ENCODE measurements at places on chromosomes 6 and 20. TPM values are rescaled to one million over a fixed set of nuclear protein-coding genes. Genes with fewer than 3 reads are reported as not detected.

- peak overlapping the region; percentile 45 for H3K27ac ChIP-seq
- no peaks in the 10 kb centered on the region for H3K27me3 ChIP-seq
- H3K36me3 ChIP-seq: no peaks in the 10 kb centered on the region
- no peak overlapping the region for H3K4me3 ChIP-seq
- peaks cover 15% of the 10 kb centered on the region for H3K4me1 ChIP-seq
These were observed 851.4 kb upstream of the CITED2 start for GRCh38 chr6:140225701-140226436.

GRCh38 chr20:58818586-58819285 is 32.0 kb downstream of the GNAS-AS1 start:
- no peak for DNase-seq
- H3K4me3 ChIP-seq: no peak overlapping the region
- no peaks in the 10 kb centered on the region for H3K4me1 ChIP-seq
- no peaks in the 10 kb centered on the region for H3K36me3 ChIP-seq

GRCh38 chr6:111717621-111718020 is 111.9 kb upstream of the TRAF3IP2 start:
- no peak overlapping the region for H3K4me3 ChIP-seq
- no peak for DNase-seq
- H3K4me1 ChIP-seq: no peaks in the 10 kb centered on the region
- H3K36me3 ChIP-seq: no peaks in the 10 kb centered on the region
- no peak overlapping the region for H3K27ac ChIP-seq

- no peak overlapping the region for H3K4me3 ChIP-seq
- no peaks in the 10 kb centered on the region for H3K27me3 ChIP-seq
- no peak overlapping the region for H3K27ac ChIP-seq
- no peaks in the 10 kb centered on the region for H3K36me3 ChIP-seq
These were observed 573.1 kb downstream of the HACE1 start for GRCh38 chr6:104286641-104287040.

DNA sequence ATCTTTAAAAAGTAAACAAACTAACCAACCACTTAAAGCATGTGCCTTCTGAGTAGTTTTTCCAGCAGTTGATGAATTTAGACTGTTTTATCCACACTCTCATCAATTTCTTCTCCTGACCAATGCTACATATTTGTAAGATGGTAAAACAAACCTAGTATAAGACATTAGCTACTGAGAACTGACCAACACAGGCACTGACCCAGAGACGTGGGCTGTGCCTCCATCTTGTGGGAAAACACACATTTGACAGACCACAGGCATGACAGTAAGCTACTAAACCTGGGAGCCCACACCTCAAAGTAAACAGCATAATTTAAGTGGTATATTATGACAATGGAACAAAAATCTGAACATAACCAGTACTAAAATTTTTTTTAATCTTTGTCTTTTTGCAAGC is 121.4 kb upstream of the NRSN1 start:
- no peak overlapping the region for H3K4me3 ChIP-seq
- no peak for DNase-seq
- H3K27ac ChIP-seq: no peak overlapping the region
- H3K27me3 ChIP-seq: no peaks in the 10 kb centered on the region

GRCh38 chr20:62825333-62825985 is 8.6 kb downstream of the COL9A3 start:
- no peaks in the 10 kb centered on the region for H3K36me3 ChIP-seq
- no peaks in the 10 kb centered on the region for H3K4me1 ChIP-seq
- DNase-seq: no peak
- H3K4me3 ChIP-seq: no peak overlapping the region
- no peak overlapping the region for H3K27ac ChIP-seq

DNA sequence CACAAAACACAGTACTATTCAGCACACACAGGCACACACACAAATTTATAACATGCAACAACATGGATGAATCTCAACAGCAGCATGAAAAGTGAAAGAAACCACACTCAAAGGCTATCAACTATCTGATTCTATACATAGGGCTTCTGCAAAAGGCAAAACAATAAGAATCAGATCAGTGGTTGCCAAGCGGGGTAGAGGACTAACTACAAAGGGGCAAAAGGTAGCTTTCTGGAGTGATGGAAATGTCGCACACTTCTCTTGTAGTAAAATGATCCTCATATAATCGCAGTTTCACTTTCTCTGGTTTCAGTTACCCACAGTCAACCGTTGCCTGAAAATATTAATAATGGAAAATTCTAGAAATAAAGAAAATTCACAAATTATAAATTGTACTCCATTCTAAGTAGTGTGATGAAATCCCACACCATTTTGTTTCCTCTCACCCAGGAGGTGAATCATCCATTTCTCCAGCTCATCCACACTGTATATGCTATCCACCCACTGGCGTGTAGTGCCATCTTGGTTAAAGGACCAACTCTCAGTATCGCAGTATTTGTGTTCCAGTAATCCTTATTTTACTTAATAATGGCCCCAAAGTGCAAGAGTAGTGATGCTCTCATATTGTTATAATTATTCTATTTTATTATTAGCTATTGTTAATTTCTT is 12.8 kb upstream of the PLN start:
- no peak for DNase-seq

DNA sequence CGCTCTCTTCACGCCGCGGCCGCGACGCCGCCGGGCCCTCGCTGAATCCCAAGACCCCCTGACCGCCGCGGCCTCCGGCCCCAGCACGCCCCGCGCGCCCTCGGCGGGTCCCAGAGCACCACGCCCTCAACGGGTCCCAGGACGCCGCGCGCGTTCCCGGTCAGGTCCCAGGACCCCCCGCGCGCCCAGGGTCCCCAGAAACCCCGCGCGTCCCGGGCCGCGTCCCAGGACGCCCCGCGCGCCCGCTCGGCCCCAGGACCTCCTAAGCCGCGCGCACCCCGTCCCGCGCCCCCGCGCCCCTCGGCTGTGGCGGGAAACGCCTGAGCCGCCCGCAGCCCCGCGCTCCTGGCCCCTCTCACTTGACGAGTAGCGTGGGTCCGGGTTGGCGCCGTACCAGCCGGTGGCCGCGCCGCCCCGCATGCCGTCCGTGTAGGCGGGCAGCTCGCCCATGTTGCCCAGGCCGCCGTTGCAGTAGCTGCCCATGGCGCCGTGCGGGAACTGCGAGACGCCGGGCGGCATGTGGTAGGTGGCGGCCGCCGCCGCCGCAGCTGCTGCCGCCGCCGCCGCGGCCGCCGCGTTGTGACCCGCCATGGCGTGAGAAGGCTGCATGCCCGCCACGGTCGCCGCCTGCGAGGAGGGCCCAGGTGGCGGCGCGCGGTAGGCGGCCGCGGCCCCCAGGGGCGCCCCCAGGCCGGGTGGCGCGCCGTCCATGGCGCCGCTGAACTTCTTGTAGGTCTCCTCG is 556 bp downstream of the NKX2-4 start:
- DNase-seq: no peak
- H3K36me3 ChIP-seq: no peaks in the 10 kb centered on the region
- H3K4me1 ChIP-seq: peaks cover 7% of the 10 kb centered on the region
- peaks cover 67% of the 10 kb centered on the region for H3K27me3 ChIP-seq
- no peak overlapping the region for H3K27ac ChIP-seq
- no peak overlapping the region for H3K4me3 ChIP-seq

DNA sequence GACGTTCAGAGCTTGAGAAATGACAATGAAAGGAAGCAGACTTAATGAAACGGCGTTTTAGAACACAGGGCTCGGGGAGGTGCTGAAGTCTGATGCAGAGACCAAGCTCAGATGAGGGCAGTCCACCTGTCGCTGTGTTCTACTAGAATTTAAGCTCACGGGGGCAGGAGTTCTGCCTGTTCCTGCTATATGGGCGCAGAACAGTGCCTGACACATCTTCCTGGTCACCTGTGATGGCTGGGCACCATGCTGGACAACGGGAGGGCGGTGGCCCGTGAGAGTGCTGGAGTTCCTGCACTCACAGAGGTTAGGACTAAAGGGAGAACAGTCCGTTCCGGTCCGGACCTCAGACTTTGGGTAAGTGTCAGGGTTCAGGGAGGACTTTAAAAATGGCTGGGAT is 130.6 kb downstream of the ERMARD start:
- no peaks in the 10 kb centered on the region for H3K36me3 ChIP-seq
- H3K4me1 ChIP-seq: no peaks in the 10 kb centered on the region
- no peak overlapping the region for H3K27ac ChIP-seq

GRCh38 chr6:57283911-57284455 is 33.4 kb upstream of the PRIM2 start:
- no peak for DNase-seq
- H3K4me1 ChIP-seq: no peaks in the 10 kb centered on the region
- no peak overlapping the region for H3K4me3 ChIP-seq
- H3K36me3 ChIP-seq: no peaks in the 10 kb centered on the region
- H3K27me3 ChIP-seq: peaks cover 13% of the 10 kb centered on the region
- no peak overlapping the region for H3K27ac ChIP-seq

- H3K36me3 ChIP-seq: no peaks in the 10 kb centered on the region
- H3K27ac ChIP-seq: no peak overlapping the region
- H3K4me1 ChIP-seq: no peaks in the 10 kb centered on the region
- H3K27me3 ChIP-seq: no peaks in the 10 kb centered on the region
- no peak for DNase-seq
These were observed 123.8 kb upstream of the DOK5 start for GRCh38 chr20:54351371-54352136.

GRCh38 chr20:62500237-62500864 is 24.6 kb upstream of the GATA5 start:
- H3K27me3 ChIP-seq: no peaks in the 10 kb centered on the region
- peak; percentile 42 for DNase-seq
- no peaks in the 10 kb centered on the region for H3K4me1 ChIP-seq
- no peak overlapping the region for H3K4me3 ChIP-seq

NCOA3 gene
- total RNA-seq: 26.7 TPM

DNA sequence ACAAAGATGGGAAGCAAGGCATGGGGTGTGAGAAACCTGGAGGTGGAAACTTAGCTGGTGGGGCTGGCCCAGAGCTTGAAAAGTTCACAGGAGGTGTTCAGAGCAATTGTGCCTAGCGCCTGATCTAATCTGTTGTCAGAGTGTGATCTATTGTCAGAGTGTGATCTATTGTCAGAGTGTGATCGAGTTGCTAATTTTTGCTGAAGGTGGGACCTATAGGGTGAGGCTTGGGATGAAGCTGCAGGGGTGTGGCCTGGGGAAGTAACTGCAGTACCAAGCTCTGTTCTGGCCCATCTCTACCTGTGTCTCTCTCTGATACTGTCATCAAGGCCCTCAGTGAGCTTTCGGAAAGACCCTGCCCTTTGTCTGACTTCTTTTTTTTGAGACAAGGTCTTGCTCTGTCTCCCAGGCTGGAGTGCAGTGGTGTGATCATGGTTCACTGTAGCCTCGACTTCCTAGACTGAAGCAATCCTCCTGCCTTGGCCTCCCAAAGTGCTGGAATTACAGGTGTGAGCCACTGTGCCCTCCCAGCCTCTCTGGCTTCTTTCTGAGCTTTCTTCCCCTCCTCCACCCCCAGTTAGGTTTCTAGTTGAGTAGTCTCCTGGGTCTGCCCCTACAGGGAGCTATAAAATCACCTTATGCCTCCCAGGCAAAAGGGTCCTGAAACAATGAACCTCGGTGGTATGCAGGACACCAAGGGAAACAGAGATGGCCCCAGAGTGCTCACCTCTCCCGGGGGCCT is 150.8 kb upstream of the RNF24 start:
- H3K36me3 ChIP-seq: no peaks in the 10 kb centered on the region
- DNase-seq: no peak
- H3K4me3 ChIP-seq: no peak overlapping the region
- no peaks in the 10 kb centered on the region for H3K27me3 ChIP-seq

DNA sequence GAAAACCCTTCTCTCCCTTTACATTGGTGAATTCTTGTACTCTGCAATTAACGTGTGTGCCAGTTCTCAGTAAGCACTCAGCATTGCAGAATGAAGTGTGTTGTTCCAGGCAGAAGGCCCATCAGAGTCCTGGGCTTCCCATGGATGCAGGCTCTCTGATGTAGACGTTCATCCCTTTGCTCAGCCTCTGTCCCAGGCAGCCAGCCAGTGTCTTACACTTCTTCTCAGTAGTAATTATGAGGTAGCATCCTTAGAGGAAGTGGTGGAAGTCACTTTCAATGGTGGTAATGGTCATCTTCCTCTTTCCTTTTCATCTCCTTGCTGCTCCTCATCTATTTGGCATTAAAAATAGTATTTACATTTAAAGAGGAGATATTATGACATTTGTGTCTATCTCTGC is 66.7 kb upstream of the FYN start:
- H3K27me3 ChIP-seq: no peaks in the 10 kb centered on the region
- H3K4me3 ChIP-seq: no peak overlapping the region
- H3K36me3 ChIP-seq: no peaks in the 10 kb centered on the region
- H3K4me1 ChIP-seq: peaks cover 6% of the 10 kb centered on the region
- DNase-seq: no peak

DNA sequence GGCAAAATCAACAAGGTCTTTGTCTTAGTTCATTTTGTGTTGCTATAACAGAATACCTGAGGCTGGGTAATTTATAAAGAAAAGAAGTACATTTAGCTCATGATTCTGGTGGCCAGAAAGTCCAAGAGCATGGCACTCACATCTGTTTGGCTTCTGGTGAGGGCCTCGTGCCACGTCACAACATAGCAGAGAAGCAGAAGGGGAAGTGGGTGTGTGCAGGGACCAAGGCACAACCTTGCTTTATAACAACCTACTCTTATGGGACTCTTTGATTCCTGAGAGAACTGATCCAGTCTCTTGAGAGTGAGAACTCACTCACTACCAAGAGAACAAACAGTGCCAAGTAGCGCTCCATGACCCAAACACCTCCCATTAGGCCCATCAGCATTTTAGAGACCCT is 25.4 kb downstream of the GABRR2 start:
- no peak overlapping the region for H3K27ac ChIP-seq
- H3K4me3 ChIP-seq: no peak overlapping the region
- DNase-seq: no peak

GRCh38 chr20:19384940-19385339 is 172.5 kb downstream of the SLC24A3 start:
- H3K4me3 ChIP-seq: no peak overlapping the region
- H3K4me1 ChIP-seq: no peaks in the 10 kb centered on the region
- H3K27me3 ChIP-seq: no peaks in the 10 kb centered on the region
- no peaks in the 10 kb centered on the region for H3K36me3 ChIP-seq
- H3K27ac ChIP-seq: no peak overlapping the region
- no peak for DNase-seq

DNA sequence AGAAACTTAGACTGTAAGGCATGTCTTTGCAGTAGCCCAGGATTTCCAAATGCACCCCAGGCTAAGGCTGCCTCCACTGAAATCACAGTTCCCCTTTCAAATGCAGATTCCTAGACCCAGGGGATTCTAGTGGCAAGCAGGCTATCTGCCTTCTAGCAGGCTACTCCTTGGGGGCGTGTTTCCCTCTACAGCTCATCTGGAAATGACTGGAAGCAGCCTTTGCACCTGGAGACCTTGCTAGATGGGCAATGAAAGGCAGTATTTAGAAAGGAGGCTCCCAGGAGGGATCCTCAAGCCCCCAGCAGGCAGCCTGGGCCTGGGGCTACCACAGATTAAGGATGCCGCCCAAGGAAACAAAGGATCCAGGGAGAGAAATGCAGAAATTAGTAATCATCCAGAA is 26.0 kb upstream of the SYNDIG1 start:
- no peaks in the 10 kb centered on the region for H3K27me3 ChIP-seq
- DNase-seq: no peak
- no peaks in the 10 kb centered on the region for H3K4me1 ChIP-seq
- H3K27ac ChIP-seq: no peak overlapping the region

Measured in endothelial cell of umbilical vein (primary cell).